ENCODE measurements at places on chromosomes 5 and 9.

DNA sequence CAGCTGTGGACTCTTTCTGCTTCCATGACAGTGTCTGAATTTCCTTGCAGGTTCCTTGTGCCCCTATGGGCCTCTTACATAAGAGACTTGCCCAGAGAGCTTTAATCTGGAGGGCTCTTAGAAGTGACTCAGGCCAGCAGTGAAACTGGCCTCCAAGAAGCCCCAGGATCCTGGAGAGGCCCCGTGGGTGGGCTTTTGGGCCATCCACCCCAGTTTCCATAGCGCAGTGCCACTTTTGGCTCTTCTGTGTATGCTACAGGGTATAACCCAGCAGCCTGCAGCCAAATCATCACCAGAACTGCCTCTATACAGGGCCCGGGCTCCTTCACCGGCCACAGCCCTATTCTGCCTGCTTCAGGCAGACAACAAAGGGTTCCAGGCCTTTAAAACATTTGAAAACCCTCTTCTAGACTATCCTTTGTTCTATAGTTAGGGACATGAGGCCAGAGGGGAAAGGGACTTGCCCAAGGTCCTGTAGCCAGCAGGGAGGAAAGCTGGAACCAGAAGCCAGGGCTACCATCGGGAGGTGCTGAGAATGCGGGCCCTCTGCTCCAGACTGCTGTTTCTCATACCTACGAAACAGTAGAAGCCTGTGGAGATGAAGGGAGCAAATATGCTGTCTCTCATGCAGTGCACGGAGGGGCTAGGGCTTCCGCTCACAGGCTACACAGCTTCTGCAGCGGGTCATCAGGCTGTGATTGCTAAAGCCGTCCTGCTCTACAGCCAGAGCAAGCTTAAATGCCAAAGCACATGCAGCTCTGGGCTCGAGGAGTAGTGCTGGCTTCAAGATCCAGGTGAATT lies 18.0 kb downstream of the SH3PXD2B start:
- DNase-seq, result no peak

GRCh38 chr5:38259062-38259808 lies 876 bp downstream of the EGFLAM start:
- no peak for DNase-seq

DNA sequence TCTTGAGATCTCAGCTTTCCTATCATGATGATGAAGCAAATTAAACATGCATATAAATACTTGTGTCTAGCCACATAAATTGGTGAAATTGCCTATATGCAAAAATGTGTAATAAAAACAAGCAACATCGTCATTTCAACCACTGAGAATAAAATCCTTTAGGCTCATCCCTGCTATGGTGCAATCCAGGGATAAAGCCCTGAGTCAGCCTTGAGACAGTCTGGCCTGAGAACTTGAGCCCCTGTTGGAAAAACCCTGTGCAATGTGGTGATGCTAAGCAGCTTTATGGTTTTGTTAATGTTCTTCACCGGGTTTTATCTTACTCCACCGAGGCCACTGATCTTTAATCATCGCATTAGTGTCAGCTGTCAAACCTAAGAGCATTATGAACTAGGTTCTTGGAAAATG lies 170.5 kb downstream of the DCP2 start:
- DNase-seq, result no peak

GRCh38 chr5:159878988-159879471 lies 37.3 kb upstream of the ADRA1B start:
- DNase-seq, result no peak

GRCh38 chr9:69945671-69946141 lies 97.9 kb upstream of the MAMDC2 start:
- DNase-seq, result no peak

DNA sequence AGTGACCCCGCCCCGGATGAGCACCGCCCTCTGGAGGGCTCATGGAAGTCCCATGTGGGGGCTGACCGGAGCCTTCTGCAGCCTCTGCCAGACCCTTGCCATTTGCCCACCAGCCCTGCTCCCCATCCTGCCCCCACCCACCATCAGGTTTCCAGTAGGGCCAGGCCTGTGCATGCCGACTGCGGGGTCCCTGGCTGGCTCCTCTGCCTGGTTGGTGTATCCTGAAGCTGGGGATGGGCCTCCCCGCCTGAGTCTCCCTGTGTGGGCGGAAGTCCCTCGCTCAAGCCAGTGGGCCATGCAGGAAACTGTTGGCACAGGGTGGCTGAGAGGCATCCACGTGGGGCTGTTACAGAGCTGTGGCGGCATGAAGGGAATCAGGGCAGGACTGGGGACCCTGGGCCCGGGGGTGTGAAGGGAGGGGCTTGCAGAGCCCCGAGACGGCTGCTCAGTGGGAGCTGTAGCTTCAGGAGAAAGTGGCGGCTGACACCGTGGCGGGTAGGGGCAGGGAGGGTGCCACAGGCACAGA lies 88.7 kb downstream of the RXRA start:
- no peak for DNase-seq

DNA sequence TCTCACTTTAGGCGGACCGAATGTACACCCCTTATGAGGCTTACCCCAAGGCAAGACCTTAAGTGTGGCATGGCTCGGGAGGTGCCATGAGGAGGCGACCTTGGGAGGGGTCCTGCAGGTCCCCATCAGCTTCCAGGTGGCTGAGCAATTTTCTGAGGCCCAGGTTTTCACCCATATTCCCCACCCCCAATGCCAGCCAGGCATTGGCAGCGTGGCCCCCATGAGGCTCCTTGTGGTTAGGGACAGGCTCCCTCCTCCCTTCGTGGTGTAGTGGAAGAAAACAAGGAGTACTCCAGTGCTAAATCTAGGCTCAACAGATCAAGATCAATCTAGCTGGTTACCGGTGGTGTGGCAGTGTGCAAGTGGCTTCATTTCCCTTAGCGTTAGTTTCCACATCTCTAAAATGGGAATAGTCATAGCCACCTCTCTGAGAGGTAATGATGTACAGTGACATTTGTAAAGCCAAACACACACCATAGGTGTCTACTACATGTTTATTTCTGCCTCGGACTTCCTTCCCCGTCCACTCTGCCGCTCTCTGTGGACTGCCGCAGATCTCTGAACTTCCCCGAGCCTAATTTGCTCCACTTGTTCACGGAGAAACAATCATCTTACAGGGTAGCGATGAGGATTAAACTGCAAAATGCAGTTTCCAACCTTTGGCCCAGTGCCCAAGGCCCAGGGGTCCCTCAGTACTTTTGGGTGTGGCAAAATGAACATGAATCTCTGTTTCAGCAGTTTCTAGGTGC lies 8.4 kb downstream of the LHX2 start:
- no peak for DNase-seq

Data from effector memory CD4-positive, alpha-beta T cell (primary cell).